NCI-H2029 treated with DMSO at 0.1 percent for 48 hours (cell line): ENCODE measurements at places on chromosomes 16 and 17.

DNA sequence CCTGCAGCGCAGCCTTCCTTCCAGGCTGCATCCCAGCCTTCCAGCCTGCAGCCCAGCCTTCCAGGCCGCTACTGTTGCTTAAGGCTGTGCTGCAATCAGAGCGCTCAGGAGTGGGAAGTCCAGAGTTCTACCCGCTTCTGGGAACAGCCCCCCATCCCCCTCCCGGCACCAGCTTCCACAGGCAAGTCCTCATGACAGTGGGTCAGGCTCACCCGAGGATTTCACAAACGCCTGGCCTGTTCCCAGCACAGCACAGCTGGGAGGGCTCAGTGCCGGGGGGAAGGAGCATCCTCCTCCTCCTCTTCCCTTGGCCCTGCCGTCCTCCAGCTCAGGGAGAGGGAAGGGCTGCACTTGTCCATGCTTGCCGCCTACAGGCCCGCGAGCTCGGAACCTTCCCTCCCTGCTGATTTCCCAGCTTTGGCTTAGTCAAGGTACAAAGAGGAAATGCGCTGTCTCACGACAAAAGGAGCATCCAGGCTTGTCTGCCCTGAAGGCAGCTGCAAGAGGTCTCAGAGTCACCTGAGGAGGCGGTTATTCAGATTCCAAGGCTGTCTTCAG is 8.3 kb downstream of the SOCS3 start:
- DNase-seq: no peak

GRCh38 chr16:55575496-55575895 is 9.0 kb downstream of the CAPNS2 start:
- no peak for DNase-seq

DNA sequence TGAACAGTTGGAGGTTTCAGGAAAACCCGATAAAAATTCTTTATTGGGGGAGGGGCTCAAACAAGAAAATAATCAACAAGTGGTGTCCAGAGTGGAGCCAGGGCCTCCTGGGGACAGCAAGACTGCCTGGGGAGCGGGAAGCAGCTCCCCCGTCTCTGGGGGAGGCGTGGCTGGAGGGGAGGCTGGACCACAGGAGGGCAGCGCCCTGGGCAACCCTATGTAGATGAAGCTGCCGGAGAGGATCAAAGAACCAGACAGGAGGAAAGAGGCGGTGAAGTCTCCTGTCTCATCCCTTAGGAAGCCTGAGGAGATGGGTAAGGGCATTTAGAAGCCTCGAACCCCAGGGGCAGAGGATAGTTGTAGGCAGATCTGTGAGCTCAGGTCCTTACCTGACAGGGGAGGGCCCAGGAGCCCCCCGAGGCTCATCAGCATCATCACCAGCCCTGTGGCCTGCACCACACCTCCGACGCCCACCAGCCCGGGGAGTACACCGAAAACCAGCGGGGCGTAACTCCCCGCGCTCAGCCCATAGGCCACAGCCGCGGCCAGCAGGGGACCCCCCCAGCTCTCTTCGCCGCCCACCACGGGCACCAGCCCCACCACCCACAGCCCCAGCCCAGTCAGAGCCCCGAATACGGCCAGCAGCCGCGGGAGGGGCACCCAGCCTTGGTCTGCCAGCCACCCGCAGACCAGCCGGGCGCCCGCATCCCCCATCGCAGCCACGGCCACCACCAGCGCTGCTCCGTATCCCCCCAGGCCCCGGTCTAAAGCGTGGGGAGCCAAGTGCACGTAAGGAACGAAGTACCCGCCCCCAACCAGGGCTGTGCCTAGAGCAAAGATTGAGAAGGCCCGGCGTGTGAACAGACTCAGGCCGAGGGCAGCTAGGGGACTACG is 2.0 kb downstream of the SLC16A11 start:
- no peak for DNase-seq

- no peak for DNase-seq
Measured at GRCh38 chr17:4142107-4142900, 526 bp downstream of the ZZEF1 start.

DNA sequence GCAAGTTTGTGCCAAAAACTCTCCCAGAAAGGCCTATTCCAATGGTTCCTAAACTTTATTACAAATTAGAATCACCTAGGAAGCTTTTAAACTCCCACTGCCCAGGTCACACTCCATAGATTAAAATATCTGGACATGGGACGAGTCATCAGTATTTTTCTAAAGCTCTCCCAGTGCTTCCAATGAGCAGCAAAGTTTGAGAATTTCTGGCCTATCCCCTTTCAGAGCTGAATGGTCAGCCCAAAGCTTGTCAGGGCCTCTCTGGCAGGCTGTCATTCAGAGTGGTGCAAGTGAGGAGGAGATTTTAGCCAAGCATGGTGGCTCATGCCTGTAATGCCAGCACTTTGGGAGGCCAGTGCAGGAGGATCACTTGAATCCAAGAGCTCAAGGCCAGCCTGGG is 2.4 kb downstream of the BCL6B start:
- DNase-seq: no peak

DNA sequence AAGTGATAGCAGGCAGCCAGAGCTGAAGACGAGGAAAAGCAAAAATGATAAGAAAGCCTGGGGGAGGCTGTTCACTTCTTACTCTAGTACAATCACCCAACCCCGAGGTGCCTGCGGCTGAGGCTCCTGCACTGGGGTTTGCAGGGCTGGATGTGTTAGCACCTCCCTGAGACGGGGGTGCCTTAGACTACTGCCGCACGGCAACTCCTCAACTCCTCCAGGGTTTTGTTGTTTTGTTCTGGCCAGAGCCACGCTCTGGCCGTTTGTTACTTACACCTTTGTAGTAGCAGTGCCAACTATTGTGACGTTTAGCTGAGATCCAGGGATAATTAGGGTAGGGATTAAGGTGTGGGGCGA is 51.5 kb downstream of the LDHD start:
- no peak for DNase-seq

- DNase-seq: no peak
Measured at GRCh38 chr17:17516941-17517720, 20.9 kb upstream of the RASD1 start.

DNA sequence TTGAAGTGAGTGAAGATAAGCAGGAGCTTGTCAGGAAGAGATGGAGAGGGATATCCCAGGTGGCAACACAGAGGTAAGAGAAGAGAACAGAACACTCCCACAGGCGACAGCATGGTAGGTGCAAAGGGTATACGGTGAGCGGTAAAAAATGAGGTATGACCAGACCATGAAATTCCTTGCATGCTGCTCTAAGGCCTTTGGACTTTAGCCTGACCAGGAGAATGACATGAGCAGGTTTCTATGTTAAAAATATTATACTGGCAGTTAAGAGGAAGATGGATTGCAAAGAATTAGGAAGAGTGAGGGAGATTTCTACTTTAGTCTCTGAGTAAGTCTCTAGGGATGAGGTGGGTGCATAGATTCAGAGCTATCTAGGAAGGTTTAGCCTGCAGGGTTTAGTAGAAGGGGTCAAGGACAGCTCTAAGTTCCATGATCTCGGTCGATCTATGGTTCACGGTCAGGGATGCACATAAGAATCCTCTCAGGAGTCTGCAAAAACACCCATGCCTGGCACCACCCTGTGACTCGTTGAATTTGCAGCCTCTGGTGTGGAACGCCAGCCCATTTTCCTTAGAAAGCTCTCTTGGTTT is 65.7 kb downstream of the HLF start:
- DNase-seq: no peak

DNA sequence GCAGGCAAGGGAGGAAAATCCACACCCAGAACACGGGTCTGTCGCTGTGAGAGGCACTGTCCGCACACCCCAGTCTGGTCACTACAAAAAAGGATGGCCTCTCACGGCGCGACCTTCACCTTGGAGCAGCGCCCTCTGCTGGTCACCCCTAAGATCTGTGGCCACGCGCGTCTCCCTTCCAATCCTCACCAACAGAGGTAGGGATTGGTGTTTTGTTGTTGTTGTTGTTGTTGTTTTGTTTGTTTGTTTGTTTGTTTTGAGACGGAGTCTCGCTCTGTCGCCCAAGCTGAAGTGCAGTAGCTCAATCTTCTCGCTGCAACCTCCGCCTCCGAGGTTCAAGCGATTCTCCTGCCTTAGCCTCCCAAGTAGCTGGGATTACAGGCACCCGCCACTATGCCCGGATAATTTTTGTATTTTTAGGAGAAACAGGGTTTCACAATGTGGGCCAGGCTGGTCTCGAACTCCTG is 15.0 kb upstream of the C17orf58 start:
- DNase-seq: no peak

- peak; percentile 10 for DNase-seq
Measured at GRCh38 chr17:17681187-17681743, at the start of gene RAI1. RAI1 (plus strand) TSS chr17:17681458; CDS start chr17:17792949, 111,491 bp downstream.

GRCh38 chr17:55223524-55223923 is 41.2 kb upstream of the HLF start:
- DNase-seq: no peak

DNA sequence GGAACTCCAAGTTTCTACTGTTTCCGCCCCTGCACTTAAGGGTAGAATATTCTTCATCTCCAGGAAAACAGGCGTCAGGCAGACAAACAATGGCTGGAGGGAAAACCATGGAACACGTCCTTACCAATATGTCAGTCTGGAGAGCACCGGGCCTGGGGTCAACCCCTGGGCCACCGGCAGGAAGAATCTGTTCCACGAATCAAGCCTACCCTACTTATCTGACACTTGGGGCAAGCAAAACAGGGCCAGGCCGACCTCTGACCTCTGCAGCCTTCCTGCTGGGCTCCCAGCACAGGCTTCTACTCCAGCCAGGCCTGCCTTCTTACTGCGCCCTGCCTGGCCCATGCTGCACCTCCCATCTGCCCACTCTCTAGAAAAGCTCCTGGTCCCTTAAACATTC is 10.1 kb downstream of the VAC14 start:
- DNase-seq: no peak

DNA sequence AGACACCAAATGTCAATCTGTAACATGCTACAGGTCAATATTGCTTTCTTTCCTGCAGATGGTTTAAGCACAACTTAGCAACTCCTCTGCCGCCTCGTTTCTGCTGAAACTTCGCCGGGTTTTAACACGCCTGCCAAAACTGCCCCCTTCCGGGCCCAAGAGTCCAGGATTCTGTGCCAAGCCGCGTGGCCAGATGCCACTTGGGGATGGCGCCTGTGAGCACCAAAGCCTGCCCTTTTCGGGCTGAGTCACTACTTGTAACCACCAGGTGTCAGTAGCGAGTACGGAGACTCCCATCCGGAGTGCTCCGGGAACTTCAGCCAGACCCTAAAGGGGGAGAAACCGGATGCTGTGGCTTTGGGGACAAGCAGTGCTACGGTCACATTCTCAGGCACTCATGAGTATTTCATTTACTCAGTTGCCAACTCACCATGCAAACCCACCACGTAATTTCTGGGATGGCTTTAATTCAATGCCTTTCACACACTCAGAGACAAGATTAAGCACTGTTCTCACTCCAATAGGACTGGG is 7.8 kb downstream of the PMP22 start:
- no peak for DNase-seq

DNA sequence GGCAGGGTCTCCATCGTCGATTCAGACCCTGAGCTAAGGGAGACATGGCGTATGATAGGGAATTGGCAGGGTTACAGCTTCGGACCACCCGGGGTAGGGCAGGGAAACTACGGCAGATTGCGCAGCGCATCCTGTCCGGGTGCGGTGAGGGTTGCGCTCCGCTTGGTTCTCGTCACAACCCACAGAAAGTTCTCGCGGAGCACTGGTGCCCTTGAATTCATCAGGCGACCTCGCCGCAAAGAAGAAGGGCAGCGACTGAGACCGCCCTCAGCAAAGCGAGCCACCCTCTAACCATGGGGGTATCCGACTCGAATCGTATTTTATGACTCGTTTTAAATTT is 1.2 kb downstream of the HS3ST3B1 start:
- no peak for DNase-seq

DNA sequence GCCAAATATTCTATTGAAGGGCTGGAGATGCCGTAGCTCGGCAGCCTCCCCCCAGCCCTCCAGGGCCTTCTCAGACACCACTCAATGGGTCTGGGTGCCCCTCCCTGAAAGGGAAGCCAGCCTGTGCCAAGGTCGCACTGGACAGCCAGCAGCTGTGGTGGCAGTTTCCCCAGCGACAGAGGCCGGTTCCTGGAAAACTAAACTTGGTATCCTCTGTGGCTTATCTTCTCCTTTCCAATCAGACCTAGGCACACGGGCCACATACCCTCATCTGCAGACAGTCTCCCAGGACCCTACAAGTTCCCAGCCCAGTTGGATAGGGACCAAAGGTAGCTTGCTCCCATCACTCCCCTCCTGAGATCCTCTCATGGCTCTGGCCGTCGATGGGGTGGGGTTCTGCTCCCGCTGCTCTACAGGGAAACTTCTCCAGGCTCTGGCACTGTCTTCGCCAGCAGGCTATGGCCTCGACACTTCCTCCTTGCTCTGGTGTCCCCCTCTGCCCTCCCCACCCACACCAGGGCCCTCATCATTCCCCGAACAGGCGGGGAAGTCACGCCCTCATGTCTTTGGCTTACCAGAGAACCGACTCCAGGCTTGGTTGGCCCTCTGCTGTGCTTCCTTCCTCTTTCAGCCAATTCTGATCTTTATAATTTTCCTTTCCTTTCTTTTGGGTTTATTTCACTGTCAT is 18.3 kb upstream of the IL21R start:
- no peak for DNase-seq

DNA sequence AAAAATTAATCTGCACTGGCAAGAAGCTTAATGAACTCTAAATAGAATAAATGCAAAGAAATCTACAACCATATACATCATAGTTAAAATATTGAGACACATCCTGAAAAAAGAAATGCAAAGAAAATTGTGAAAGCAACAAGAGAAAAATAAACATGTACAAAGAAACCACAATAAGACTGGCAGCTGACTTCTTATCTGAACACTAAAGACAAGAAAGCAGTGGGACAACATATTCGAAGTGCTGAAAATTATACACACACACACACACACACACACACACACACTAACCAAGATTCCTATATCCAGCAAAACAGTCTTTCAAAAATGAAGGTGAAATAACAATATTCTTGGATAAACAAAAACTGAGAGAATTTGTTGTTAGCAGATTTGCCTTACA is 366.5 kb upstream of the C16orf82 start:
- DNase-seq: no peak

DNA sequence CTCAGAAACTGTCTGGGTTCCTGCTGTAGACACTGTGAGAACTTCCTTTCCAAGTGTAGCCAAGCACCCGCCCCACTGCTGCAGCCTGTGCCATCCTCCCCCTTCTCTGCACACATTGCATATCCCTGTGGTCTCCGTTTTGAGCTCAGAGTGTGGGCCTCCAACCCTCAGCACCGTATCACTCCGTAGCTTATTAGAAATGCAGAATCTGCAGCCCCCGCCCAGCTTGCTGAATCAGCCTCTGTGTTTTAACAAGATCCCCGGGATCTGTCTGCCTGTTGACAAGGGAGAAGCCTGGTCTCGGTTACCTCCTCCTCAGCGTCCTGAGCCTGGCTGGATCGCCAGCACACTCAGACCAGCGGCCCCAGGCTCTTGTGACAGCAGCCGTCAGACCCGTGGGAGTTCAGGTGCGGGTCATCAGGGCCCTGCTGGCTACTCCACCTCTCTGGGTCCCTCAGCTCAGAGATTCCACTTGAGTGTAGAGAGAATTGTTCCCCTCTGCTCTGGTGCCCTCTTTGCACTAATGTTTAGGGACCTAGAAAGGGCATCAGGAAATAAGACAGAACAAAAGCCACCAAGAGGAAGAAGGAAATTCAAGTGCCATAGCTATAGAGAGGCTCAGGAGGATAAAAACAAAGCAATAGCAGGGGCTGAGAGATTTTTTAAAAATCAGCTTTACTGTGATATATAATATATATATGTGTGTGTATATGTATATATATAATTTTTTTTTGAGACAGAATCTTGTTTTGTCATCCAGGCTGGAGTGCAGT is 92.3 kb downstream of the PITPNC1 start:
- peak; percentile 12 for DNase-seq
